T-cell (primary cell): ENCODE measurements at places on chromosomes 2 and 18.

DNA sequence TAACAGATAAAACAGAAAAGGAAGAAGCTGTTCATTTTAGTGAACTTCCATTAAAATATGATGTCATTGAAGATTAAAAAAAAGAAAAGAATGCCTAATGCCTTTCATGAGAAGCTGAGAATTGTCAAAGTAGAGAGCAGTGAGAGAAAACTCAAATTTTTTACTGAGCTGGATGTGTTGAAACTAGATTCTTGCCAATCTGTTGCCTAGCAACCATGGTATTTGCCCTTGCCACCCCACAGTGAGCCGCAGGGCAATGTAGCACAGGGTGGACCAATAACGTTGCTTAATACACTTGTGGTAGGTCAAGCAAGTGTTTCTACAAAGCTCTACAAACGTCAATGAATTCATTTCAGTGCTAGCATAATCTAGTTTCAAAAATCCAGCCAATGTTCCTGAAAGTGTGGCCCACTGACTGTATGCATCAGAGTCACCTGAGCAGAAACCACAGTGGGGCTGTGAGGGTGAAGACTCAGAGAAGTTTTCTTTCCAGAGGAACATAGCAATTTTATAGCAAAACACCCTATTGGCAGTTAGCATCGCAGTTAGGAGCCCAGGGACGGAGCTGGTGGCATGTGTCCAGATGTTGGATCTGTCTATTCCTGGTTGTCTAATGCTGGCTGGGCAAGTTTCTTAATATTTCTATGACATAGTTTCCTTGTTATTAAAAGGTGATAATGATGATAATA, 132.2 kb downstream of the DOCK10 start:
- no peak overlapping the region for H3K27ac ChIP-seq
- no peaks in the 10 kb centered on the region for H3K27me3 ChIP-seq
- peaks cover 10% of the 10 kb centered on the region for H3K4me1 ChIP-seq

- peaks cover 13% of the 10 kb centered on the region for H3K4me1 ChIP-seq
- peaks cover 55% of the 10 kb centered on the region for H3K36me3 ChIP-seq
- no peak overlapping the region for H3K27ac ChIP-seq
- H3K4me3 ChIP-seq = no peak overlapping the region
Observed at GRCh38 chr2:98561902-98562695, 46.2 kb downstream of the COA5 start.

DNA sequence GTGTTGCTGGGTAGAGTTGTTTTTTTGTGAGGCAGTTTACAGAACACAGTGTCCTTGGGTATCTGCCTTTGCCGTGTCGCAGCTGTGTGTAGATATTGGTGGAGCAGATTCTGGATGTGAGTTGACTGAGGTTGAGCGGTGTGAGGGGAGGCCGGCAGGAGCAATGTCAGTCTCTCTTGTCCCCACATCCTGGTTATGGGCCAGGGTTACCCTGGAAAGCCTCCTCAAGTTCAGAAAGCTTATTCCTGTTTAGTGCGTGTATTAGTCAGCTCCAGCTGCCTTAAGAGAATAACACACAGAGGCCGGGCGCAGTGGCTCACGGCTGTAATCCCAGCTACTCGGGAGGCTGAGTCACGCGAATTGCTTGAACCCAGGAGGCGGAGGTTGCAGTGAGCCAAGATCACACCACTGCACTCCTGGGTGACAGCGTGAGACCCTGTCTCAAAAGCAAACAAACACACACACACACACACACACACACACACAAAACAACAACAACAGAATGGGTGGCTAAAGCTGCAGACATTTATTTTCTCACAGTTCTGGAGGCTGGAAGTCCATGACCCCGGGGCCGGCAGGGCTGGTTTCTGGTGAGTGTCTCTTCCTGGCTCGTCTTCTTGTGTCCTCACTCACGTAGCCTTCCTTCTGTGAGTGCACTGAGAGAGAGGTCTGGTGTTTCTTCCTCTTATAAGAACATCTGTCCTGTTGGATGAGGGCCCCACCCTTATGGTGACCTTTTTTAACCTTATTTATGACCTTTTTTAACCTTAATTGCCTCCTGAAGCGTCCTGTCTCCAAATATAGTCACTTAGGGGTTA, 5.1 kb downstream of the NCK2 start:
- peak overlapping the region; percentile 78 for H3K4me3 ChIP-seq

DNA sequence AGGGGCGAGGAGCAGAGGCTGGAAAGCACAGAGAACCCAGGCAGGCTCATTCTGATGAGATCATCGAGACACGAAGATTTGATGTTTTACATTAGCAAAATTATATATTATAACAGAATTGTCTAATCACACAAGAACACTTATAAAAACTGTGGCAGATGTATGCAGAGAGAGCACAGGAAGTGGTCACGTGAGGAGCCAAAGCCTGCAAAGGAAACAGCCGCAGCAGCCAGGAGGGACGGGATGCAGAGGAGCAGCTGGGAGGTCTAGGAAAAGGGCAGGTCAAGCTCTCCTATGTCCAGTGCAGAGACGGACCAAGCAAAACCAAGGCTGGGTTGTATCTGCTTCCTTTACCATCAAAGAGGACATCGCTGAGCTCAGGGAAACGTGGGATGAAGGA, 355.1 kb upstream of the MYT1L start:
- H3K36me3 ChIP-seq = no peaks in the 10 kb centered on the region
- H3K27ac ChIP-seq = no peak overlapping the region
- no peak for DNase-seq
- peak overlapping the region; percentile 49 for H3K4me3 ChIP-seq

- DNase-seq = no peak
- no peaks in the 10 kb centered on the region for H3K4me1 ChIP-seq
- H3K27me3 ChIP-seq = no peaks in the 10 kb centered on the region
- H3K27ac ChIP-seq = no peak overlapping the region
Observed at GRCh38 chr2:24231461-24231881, 56.6 kb downstream of the FAM228A start.

- H3K27me3 ChIP-seq = no peaks in the 10 kb centered on the region
- H3K27ac ChIP-seq = no peak overlapping the region
- DNase-seq = no peak
- no peaks in the 10 kb centered on the region for H3K4me1 ChIP-seq
Observed at GRCh38 chr2:162261032-162261945, 18.0 kb upstream of the FAP start.

- no peaks in the 10 kb centered on the region for H3K36me3 ChIP-seq
- peaks cover 15% of the 10 kb centered on the region for H3K4me1 ChIP-seq
- no peak for DNase-seq
- no peak overlapping the region for H3K4me3 ChIP-seq
- H3K27ac ChIP-seq = no peak overlapping the region
Observed at GRCh38 chr2:64485961-64486360, 32.0 kb downstream of the LGALSL start.

DNA sequence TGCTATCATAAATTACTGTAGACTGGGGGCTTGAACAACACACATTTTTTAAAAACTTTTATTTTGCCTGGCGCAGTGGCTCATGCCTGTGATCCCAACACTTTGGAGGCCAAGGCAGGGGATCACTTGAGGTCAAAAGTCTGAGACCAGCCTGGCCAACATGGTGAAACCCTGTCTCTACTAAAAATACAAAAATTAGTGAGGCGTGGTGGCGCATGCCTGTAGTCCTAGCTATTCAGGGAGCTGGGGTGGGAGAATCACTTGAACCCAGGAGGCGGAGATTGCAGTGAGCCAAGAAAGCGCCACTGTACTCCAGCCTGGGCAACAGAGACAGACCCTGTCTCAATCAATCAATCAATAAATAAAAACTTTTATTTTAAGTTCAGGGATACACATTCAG, 9.1 kb downstream of the KCNK3 start:
- H3K4me1 ChIP-seq = no peaks in the 10 kb centered on the region
- no peaks in the 10 kb centered on the region for H3K36me3 ChIP-seq
- H3K27ac ChIP-seq = no peak overlapping the region
- no peak overlapping the region for H3K4me3 ChIP-seq
- H3K27me3 ChIP-seq = peaks cover 59% of the 10 kb centered on the region

DNA sequence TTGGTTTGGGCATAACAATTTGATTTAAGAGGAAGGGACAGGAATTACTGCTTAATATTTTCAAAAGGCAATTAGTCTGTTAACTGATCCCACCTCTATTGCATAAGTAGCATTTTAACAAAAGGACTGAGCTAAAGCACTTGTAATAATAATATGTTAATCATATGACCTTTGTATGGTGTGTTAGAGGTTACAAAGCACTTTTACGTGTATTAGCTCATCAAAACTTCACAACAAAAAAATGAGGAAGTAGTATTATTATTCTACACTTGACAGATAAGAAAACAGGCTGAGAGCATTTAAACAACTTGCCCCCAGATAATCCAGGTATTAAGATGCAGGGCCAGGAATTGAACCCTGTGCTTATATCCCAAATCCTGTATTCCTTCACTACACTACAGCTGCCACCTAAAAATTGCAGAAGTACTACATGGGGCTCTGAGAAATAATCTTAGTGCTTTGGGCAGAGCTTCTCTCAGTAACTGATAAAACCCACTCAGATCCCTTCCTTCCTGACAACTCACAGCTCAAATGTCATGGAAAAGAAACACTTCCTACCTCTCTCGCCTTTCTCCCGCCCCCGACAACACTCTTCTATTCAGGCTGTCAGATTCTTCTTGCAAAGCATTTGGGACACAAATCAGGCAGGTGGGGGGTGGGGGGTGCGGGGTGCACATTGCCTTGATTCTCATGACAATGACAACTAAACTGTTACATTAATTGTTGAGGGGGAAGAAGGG, 20.7 kb upstream of the KCTD1 start:
- no peak overlapping the region for H3K4me3 ChIP-seq
- no peaks in the 10 kb centered on the region for H3K27me3 ChIP-seq
- DNase-seq = no peak
- H3K36me3 ChIP-seq = no peaks in the 10 kb centered on the region
- no peaks in the 10 kb centered on the region for H3K4me1 ChIP-seq

DNA sequence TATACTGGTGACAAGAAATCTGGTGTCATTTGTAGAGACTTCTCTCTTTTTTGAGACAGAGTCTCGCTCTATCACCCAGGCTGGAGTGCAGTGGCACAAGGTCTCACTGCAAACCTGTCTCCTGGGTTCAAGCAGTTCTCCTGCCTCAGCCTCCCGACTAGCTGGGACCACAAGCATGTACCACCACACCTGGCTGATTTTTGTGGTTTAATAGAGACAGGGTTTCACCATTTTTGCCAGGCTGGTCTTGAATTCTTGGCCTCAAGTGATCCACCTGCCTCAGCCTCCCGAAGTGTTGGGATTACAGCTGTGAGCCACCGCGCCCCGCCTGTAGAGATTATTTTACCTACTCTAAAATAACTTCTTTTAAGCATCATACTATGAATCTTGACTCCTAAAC, 6.5 kb downstream of the HNRNPLL start:
- H3K27me3 ChIP-seq = no peaks in the 10 kb centered on the region
- peak overlapping the region; percentile 78 for H3K27ac ChIP-seq
- H3K4me3 ChIP-seq = no peak overlapping the region
- no peak for DNase-seq
- H3K4me1 ChIP-seq = peaks cover 29% of the 10 kb centered on the region
- H3K36me3 ChIP-seq = peaks cover 2% of the 10 kb centered on the region

GRCh38 chr2:216071111-216071851, 10.3 kb downstream of the PECR start:
- DNase-seq = no peak
- H3K27me3 ChIP-seq = no peaks in the 10 kb centered on the region
- H3K4me3 ChIP-seq = no peak overlapping the region
- no peak overlapping the region for H3K27ac ChIP-seq
- peaks cover 18% of the 10 kb centered on the region for H3K4me1 ChIP-seq
- H3K36me3 ChIP-seq = no peaks in the 10 kb centered on the region

- no peaks in the 10 kb centered on the region for H3K27me3 ChIP-seq
- no peak overlapping the region for H3K27ac ChIP-seq
- H3K4me3 ChIP-seq = no peak overlapping the region
- no peaks in the 10 kb centered on the region for H3K36me3 ChIP-seq
- peaks cover 4% of the 10 kb centered on the region for H3K4me1 ChIP-seq
Observed at GRCh38 chr18:68725346-68725745, 10.4 kb upstream of the TMX3 start.

DNA sequence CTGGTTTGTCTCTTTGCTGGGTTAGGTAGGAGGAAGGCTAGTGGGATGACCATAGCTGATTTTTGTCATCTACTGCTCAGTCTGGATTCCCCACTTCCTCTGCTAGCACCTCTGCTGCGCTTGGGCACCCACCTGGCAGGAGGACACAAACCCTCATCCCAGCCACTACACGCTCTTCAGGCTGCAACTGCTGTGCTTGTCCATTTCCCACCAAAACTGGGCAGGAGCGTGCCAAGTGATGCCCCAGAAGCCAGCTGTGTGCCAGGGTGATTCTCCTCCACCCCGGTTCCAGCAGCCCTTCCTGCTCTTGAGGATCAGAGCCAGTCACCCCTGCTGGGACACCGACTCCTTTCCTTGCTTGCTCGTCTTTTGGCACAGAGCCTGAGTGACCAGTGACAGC, 15.7 kb upstream of the PER2 start:
- no peaks in the 10 kb centered on the region for H3K36me3 ChIP-seq
- peaks cover 20% of the 10 kb centered on the region for H3K27me3 ChIP-seq
- H3K27ac ChIP-seq = no peak overlapping the region
- DNase-seq = no peak

GRCh38 chr2:195359043-195359735, 297.8 kb upstream of the SLC39A10 start:
- no peaks in the 10 kb centered on the region for H3K27me3 ChIP-seq
- H3K4me1 ChIP-seq = no peaks in the 10 kb centered on the region
- H3K27ac ChIP-seq = no peak overlapping the region
- no peak for DNase-seq

DNA sequence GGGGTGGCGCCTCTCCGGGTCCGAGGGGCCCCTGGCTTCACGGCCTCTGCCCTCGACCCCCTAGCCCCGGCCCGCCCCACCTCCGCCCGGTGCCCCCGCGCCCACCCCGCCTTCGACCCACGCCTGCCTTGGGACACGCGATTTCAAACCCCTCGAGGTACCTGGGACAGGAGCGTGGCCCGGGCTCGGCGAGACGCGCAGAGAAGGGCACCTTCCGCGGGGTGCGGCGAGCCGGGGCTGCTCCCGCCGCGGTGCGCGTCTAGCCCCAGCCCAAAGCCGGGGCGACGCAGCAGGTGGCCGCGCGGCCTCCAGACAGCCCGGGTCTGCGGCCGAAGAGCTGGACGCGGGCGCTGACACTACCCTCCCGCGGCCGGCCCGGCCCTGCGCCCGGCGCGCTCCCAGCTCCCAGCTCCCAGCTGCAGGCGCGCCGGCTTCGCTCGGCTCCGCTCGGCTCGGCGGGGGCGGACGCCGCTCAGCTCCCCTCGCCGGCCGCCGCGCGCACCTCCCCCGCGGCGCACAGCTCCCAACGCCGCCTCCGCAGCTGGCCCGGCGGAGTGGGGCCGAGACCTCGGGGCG, at the start of gene CRACDL:
Gene CRACDL, minus strand, starts transcription at position 449 of the 576 bp plus-strand sequence. CDS start 89,425 bp downstream, outside the sequence.
- H3K4me1 ChIP-seq = peaks cover 12% of the 10 kb centered on the region
- H3K36me3 ChIP-seq = no peaks in the 10 kb centered on the region
- peaks cover 9% of the 10 kb centered on the region for H3K27me3 ChIP-seq
- no peak for DNase-seq
- peak within 1 kb of the TSS; percentile 28 for H3K4me3 ChIP-seq
- H3K27ac ChIP-seq = no peak within 1 kb of the TSS

DNA sequence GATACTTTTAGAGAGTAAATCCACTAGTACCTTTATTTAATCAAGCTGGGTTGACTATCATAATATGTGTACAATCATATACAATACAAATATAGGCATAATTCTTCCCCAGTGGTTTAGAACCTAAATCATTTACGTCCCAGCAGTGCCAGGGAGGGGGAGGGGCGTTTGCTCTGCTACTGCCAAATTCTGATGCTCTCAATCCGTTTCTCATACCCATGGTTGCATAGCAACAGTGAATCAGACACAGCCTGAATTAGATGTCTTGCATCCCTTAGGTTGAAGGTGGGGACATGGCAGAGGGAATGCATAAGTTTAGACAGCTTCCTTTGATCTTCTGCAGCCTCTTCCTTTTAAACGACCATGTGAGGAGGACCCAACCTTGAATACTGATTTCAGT, 135.4 kb downstream of the ABCA12 start:
- H3K27ac ChIP-seq = no peak overlapping the region
- H3K4me1 ChIP-seq = no peaks in the 10 kb centered on the region
- H3K27me3 ChIP-seq = no peaks in the 10 kb centered on the region
- DNase-seq = no peak
- H3K4me3 ChIP-seq = no peak overlapping the region
